MV-4-11 (cell line): ENCODE measurements at places on chromosomes 12 and 14.

- no peak for DNase-seq
Observed at GRCh38 chr14:99717682-99718013, 33.5 kb downstream of the CYP46A1 start.

DNA sequence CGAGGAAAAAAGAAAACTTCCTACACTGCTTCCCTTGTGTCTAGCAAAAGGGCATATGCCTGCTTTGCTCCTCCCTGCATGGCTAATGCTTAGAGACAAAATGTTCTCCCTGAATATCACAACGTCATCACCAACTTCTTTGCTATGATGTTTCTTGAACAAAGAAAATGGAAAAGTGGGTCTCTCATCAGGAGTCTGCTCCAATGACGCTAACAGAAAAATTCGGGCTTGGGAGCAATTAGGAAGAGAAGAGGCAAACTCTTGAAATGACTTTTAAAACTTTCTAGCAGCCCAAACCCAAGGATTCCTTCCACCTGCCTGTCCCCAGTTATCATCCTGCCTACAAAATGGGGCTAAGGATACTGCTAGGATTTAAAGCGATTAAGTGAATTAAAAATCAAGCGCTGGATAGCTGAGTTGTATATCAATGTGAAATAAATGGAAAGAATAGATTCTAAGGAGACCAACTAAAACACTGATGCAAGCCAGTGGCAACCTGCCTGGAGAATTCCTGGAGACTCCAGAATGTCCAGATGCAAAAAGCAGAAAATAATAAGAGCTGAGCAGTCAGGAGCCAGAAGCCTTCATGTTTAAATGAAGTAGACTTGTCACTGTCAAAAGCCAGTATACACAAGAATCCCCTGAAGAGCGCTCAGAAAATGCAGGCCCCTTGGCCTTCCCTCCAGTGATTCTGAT is 183.8 kb downstream of the DPF3 start:
- no peak for DNase-seq

DNA sequence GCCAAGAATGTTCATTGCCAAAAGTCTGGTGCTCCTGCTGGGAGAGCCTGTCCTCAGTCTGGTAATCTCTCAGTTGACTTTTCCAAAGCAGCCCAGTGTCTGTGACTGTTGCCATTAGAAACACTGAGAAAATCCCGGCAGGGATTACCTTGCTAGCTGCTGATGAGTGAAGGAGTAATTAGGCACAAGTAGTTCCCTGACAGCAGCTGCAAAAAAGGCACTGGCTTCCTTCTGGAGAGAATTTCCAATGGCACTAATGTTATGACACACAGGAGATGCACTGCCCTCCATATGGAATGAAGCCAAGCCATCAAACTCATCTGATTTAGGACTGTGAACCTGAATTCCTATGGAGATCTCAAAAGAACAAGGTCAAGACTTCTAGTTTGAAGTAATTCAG is 1321.2 kb upstream of the SEL1L start:
- no peak for DNase-seq

DNA sequence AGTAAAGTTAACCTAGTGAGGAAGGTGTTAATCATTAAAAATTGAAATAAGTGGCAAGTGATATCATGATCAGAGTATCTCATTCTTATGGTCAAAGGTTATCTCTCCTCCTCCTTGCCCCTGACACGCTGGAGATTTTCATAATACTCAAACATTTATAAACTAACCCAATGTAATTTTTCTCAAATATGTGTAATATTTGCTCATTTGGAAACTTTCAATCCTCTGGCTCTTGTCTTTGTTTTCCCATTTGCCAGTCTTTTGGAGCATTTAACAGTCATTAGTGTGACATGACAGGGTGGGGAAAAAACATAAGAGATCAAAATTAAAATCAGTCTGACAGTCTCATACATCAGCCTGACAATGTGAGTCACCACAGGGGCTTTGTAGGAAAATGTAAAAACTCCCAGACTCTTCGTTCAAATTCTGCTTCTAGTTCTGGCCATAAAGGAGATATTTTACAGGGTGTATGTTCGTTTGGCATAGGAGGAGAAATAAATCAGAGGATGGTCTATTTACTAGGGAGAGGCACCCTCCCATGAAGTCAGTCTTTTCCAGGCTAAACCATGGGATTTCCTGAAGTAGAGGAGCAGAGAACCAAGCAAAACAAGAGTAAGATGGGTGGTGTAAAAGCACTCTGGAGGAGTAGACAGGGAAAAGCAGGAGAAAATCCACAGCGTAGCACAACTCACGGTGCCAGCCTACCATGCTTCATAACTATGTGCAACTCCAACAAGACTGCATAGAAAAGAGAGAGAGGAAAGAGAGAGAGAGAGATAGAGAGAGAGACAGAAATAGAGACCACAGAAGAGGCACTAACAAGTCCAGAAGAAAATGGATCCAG is 369.2 kb upstream of the PDE3A start:
- DNase-seq, result no peak

GRCh38 chr12:67916266-67916970 is 72.8 kb upstream of the IFNG-AS1 start:
- DNase-seq, result no peak

- no peak for DNase-seq
Observed at GRCh38 chr12:18443768-18444437, 182.6 kb downstream of the PIK3C2G start.

DNA sequence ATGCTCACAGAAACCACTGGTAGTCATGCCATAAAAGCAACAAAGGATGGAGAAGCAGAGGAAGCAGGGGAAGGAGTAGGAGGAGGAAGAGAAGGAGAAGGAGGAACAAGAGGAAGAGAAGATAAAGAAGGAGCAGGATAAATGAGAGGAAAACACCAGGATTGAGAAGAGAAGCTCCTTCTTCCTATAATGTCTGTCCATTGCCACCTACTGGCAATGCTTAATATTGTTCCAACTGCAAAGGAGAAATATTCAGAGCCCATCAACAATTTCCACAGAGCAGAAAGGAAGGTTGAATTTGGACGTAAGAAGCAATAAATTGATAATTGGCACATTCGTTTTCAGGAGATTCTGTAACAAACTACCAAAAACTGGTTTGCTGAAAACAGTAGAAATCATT is 898.4 kb downstream of the SLC16A7 start:
- peak; percentile 2 for DNase-seq

GRCh38 chr12:26197832-26198231 is 2.5 kb downstream of the SSPN start:
- DNase-seq, result no peak

DNA sequence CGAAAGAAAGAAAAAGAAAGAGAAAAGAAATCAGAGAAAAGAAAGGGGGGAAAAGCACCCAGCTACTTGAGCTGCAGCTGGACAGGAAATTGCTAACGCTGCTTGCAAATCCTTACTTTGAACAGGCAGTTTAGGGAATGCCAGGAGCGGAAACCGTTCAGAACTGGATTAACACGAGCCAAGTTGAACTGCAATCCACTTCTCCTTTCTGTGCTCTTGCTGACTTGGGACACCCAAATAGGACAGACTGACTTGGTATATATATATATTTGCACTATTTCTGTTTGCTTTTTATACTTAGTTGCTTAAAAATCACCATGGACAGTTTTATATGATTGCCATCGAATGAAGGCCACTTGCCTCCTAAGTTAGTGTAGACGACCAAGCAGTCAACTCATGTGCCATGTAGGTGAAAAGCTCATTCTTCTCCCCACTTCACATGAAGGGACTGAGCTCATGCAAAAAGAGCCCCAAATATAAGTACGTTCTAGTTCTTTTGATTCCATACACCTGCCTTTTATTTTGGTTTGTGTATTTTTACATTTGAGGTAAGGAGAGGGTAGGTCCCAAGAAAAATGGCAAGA is 5.5 kb downstream of the DUSP6 start:
- DNase-seq, result peak; percentile 99

DNA sequence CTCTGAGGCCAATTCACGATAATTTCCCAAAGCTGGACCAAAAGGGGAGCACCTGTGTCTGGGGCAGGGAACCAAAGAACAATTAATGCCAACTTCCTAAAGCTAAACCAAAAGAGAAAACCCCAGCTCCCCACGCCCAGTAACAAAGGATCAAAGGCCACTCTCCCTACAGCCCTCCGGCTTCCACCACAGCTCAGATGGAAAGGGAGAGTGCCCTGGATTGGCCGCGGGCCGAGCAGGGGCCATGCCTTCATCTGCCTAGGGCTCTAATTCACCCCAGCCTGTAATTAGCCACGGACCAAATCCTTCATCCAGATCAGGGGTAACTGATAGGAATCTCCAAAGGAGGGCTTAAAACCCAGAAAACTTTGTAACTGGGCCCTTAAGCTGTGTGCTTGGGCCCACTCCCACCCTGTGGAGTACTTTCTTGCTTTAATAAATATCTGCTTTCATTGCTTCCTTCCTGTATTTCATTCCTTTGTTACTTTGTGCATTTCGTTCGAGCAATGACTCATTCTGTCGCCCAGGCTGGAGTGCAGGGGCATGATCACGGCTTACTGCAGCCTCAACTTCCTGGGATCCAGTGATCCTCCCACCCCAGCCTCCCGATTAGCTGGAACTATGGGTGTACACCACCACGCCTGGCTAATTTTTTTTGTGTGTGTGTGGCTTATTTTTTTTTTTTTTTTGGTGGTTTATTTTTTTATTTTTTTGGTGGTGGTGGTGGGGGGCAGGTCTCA is 65.5 kb upstream of the PPP4R3A start:
- no peak for DNase-seq
